Tibial nerve (tissue), 4 donors: ENCODE measurements at places on chromosomes 4 and X.

DNA sequence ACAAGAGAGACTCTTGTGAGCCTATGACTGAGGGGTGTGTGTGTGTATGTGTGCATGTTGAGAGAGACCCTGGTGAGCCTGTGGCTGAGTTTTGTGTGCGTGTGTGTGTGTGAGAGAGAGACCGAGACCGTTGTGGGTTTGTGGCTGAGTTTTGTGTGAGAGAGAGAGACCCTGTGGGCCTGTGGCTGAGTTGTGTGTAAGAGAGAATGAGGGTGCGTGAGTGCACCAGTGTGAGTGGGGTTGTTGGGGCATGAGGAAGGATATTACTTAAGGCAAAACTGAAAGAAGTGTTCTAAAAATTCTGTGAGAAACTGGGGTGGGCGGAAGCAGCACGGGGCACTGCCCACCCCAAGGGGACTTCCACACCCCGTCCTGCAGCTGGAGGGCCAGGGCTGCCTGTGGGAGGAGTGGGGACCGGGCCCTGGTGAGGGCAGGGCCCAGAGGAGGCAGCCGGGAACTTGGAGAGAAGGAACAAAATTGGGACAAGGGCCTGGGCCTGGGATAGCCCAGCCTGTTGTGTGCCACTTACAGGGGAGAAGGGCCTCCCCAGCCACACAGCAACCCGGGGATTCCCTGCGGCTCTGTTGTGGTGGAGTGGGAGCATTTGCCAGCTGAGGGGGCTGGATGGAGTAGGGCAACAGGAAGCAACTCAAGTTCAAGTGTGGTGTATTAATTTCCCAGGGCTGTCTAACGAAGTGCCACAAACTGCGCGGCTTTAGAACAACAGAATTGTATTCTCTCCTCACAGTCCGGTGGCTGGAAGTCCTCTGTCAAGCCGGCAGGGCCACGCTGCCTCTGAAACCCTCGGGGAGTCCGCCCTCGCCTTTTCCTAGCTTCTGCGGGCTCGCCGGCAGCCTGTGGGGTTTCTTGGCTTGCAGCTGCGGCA is 22.1 kb downstream of the TMEM131L start:
- no peak for DNase-seq

- no peak for DNase-seq
Measured at GRCh38 chr4:74377714-74378113, 12.8 kb downstream of the EREG start.

DNA sequence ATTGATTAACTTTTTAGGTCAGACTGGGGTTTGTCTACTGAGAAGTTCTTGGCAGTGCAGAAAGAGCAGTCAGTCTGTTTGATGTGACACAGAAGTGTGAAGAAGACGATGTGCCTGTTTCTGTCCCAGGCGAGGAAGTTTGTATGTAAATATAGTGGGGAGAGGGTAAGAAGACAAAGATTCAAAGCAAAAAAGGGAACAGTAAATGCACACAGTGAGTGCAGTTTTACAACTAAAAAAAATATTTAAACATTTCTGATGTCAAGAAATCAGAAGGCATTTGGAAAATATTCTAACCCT is 264.9 kb downstream of the RAPGEF2 start:
- DNase-seq = no peak

GRCh38 chrX:72317139-72317538 is 11.4 kb upstream of the CITED1 start:
- DNase-seq = no peak

GRCh38 chrX:130566028-130566683 is 164.4 kb downstream of the RBMX2 start:
- DNase-seq = no peak

GRCh38 chr4:15875663-15876460 is 62.7 kb downstream of the FGFBP1 start:
- no peak for DNase-seq
